ENCODE measurements at places on chromosomes 12 and 14. TPM values are rescaled to one million over a fixed set of nuclear protein-coding genes. Genes with fewer than 3 reads are reported as not detected.

DNA sequence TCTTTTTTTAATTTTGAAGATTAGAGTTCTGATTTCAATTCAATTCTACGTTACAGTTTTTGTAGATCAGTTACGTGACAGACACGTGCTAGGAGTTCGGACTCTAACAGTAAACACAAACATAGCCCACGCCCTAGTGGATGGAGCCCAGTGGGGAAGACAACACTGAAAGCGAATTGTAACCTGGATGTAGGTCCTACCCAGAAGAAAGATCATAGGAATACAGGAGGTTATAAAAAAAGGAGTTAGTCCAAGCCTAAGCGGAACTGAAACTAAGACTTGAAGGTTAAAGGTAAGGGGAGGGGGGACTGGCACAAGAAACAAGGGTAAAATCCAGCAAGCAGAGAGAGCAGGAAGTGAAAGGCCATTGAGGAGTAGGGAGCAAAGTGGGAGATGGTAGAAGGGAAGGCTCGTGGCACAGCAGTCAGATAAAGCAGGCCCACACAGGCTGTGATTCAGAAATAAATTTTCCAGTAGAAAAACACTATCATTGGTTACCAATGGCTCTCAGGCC is 15.7 kb upstream of the CRY1 start:
- H3K4me1 ChIP-seq: no peaks in the 10 kb centered on the region
- no peaks in the 10 kb centered on the region for H3K36me3 ChIP-seq
- H3K4me3 ChIP-seq: no peak overlapping the region
- H3K27ac ChIP-seq: no peak overlapping the region

- H3K27ac ChIP-seq: no peak overlapping the region
- no peaks in the 10 kb centered on the region for H3K36me3 ChIP-seq
- H3K4me3 ChIP-seq: no peak overlapping the region
Observed at GRCh38 chr14:82447586-82447985, 913.9 kb upstream of the SEL1L start.

DNA sequence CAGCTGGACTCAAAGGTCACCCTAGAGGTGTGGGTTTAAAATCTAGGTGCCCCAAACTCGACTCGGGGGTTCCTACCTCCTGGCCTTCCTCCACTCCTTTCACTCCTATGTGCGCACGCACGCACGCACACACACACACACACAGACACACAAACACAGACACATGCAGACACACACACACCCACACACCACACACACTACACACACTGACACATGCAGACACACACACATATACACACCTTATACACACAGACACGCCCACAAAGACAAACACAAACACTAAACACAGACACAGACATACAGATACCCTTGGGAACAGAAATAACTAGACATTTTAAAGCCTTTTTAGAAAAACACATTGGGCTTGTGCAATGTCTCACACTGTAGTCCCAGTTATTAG is 31.8 kb downstream of the GSC start:
- H3K4me1 ChIP-seq: no peaks in the 10 kb centered on the region
- no peaks in the 10 kb centered on the region for H3K27me3 ChIP-seq
- DNase-seq: no peak
- H3K27ac ChIP-seq: no peak overlapping the region
- H3K4me3 ChIP-seq: no peak overlapping the region

DNA sequence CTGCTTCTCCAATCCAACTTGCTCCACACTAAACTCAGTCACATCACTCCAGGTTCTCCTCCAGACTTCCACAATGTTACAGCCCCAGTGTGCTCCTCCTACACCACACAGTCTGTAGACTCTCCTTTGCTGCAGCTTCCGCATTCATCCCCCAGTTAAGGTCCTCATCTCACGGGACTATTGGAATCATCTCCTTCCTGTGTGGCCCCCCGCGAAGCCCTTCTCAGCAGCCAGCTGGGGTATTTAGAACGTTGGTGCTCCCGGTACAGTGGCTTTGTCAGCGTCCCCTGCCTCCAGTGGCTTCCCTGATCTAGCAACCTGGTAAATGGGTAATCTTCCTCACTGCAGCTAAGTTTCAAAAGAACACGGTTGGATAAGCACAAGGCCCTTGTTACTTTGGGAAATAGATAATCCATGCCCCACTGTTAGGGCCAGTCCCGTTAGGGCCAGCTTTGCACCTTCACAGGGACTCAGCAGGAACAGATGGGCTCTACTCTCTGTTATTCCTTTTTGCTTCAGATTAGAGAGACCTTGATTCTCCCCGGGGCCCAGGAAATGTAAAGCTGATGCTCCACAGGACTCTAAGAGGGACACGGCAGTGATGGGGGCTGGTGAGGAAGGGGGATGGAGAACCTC is 823 bp upstream of the TSPAN11 start:
- peaks cover 6% of the 10 kb centered on the region for H3K27me3 ChIP-seq
- peak overlapping the region; percentile 31 for H3K4me3 ChIP-seq
- peaks cover 6% of the 10 kb centered on the region for H3K4me1 ChIP-seq
- H3K27ac ChIP-seq: no peak overlapping the region
- no peak for DNase-seq
- H3K36me3 ChIP-seq: no peaks in the 10 kb centered on the region

DNA sequence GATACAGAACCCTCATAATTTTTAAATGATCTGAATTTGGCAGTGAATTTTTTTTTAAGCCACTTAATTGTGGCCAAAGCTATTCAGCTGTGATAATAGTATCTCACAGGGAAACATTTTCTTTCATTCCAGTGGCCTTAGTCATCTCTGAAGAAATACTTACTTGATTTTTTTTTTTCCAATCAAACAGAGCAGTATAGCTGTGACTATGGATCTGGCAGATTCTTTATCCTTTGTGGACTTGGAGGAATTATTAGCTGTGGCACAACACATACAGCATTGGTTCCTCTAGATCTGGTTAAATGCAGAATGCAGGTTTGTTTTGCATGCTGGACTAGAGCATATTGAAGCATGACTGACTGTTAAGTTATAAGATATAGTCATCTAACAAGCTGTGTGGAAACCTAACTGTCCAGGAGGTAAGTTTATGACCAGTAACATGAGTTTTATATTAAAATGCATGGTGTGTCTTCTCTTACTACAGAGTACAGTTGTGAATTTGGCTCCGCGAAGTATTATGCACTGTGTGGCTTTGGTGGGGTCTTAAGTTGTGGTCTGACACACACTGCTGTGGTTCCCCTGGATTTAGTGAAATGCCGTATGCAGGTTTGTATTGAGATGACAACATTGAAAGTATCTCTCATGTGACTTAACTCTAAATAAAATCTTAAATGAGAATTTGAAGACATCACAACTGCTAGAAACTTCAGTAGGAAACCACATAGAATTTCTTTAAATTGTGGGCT is 1.9 kb downstream of the SLC25A3 start:
- H3K27ac ChIP-seq: peak overlapping the region; percentile 34
- no peak for DNase-seq
- peaks cover 27% of the 10 kb centered on the region for H3K4me1 ChIP-seq
- H3K27me3 ChIP-seq: no peaks in the 10 kb centered on the region
- H3K36me3 ChIP-seq: peaks cover 8% of the 10 kb centered on the region

DNA sequence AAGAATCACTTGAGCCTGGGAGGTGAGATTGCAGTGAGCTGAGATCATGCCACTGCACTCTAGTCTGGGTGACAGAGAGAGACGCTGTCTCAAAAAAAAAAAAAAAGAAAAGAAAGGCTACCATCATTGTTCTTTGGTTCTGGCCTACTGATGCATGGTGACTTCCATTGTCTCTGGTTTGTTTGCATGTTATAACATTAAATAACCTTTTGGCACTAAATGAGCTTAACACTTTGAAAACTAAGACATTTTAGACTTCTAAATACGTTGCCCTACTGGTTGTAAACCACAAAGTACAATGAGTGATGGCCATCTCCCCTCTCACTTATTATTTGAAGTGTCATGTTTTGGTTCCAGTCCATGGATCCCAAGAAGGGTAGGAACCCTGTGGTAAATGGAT is 152.9 kb upstream of the CPM start:
- H3K27me3 ChIP-seq: no peaks in the 10 kb centered on the region
- no peak overlapping the region for H3K27ac ChIP-seq
- no peak overlapping the region for H3K4me3 ChIP-seq
- DNase-seq: no peak
- H3K36me3 ChIP-seq: no peaks in the 10 kb centered on the region
- H3K4me1 ChIP-seq: no peaks in the 10 kb centered on the region

GRCh38 chr12:28212182-28212581 is 21.9 kb downstream of the CCDC91 start:
- no peaks in the 10 kb centered on the region for H3K36me3 ChIP-seq
- no peak for DNase-seq
- no peak overlapping the region for H3K27ac ChIP-seq
- no peaks in the 10 kb centered on the region for H3K27me3 ChIP-seq
- no peak overlapping the region for H3K4me3 ChIP-seq

DNA sequence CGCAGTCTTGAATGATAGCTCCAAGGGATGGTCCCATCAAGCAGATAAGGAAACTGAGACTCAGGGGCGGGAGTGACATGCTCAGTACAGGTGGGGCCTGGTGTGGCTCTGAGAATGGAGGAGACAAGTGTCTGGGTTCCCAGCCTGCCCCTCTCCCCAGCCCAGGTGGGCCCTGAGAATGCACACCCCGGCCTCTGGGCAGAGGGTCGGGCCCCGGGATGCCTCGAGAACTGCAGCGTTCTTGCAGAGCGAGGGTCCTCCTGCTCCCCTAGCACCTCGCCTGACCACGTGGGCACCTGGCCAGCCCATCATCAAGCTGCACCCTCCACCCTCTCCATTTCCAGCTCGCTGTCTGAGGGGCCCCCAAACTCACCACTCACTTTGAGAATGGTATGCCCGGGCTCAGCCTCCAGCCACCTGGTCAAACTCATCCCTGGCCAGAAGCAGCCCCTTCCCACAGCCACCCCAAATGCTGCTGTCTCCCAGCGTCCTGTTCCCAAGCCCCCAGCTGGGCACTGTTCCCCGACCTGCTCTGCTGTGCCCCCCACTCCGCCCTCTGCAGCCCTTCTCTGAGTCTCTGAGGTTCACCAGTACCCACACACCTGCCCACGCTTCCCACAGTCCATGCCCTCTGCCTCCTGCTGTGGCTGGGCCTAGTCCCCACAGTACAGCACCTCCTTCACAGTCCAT is 44.3 kb downstream of the CYP46A1 start:
- no peaks in the 10 kb centered on the region for H3K4me1 ChIP-seq
- H3K4me3 ChIP-seq: no peak overlapping the region
- H3K36me3 ChIP-seq: no peaks in the 10 kb centered on the region
- no peak for DNase-seq
- H3K27ac ChIP-seq: no peak overlapping the region
- H3K27me3 ChIP-seq: peaks cover 45% of the 10 kb centered on the region

RIC8B gene
- total RNA-seq: 14.5 TPM

BDKRB2 gene
- total RNA-seq: 1.9 TPM

STX2 gene
- total RNA-seq: 18.1 TPM
